Stromal cell of bone marrow (primary cell): ENCODE measurements at places on chromosomes 4 and X.

GRCh38 chrX:111338095-111338698 lies 67.9 kb upstream of the CAPN6 start:
- no peak for DNase-seq

GRCh38 chr4:71209161-71209560 lies 129.7 kb upstream of the SLC4A4 start:
- peak; percentile 45 for DNase-seq

DNA sequence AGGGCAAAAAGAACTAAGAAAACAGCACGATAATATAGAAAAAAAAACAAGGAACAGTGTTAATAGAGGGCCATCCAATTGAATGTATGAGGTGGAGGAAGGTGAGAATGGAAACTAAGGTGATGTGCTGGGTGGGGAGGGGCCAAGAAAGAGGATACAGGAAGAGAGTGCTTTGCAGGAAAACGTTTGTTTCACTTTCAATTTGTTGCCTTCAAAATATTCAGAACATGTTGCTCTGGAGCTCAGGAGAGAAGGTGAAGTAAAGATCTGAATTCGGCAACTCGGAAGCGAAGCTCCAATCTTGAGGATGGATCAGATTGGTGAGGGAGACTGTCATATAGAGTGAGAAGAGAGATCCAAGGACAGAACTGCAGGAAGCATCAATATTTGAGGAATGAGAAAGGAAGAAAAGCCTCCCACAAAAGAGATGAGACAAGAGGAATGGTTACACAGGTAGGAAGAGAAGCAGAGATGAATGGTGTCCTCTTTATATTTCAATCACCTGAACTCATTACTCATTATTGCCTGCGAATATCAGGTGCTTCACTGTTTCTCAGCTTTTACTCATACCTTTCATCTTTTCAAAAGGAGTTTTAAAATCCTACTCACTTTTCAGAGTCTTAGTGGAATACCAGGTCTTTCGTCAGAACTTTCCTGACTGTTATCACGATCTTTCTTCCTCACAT lies 14.7 kb upstream of the SEC24D start:
- no peak for DNase-seq

DNA sequence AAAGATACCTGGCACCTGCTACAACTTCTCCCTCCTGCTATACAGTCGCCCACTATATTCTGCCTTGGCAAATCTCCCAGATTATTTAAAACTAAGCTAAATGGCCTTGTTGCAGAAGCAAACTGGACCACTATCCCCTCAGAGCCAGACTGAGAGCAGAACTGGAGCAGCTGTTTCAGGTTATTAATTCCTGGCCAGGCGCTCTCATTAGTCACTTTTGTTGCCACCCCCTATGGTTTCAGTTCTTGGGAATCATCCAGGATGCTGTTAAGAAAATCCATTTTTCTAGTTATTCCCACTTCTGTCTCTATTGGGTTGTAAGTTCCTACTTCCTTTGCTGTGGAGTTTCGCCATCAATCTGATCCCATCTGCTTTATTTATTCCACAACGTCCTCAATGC lies 30.1 kb downstream of the ADGRA3 start:
- DNase-seq: peak; percentile 50

- no peak for DNase-seq
These were observed 1028.9 kb upstream of the INTU start for GRCh38 chr4:126603825-126604224.

DNA sequence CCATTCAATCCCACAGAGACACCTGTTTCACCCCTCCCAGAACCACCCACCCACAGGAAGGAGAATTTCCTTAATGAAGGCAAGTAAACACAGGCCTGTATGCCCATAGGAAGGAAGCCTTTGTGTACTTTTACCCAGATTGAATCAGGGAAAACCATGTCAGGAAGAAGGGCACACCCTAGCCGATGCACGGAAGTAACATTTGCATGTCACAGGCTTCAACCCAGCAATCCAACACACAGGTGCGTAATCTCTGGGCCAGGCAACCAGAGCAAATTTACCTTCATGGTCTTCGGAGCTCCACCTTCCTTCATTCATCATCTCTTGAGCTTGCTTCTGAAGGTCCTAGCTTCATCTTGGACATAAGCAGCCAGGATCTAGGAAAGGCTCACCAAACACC lies 206.3 kb downstream of the SHROOM3 start:
- no peak for DNase-seq

- no peak for DNase-seq
These were observed 99.7 kb downstream of the RASL11B start for GRCh38 chr4:52961666-52962412.

DNA sequence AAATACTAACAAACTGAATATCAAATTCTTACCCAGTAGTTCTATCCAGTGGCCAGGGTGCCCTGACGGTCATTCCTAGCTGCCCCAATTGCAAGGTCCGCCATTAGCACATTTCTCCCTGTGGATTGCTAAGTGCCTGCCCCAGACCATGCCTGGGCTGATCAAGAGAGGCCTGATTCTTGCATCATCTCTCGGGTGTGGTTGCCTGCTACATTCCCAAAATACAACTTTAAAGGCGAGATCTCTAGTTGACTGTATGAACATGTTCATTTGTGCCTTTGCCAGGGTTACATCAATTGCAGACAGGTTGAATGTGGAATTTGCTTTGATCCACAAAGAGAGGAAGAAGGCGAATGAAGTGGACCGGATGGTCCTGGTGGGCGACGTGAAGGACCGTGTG lies 28.0 kb downstream of the PRPS2 start:
- no peak for DNase-seq

DNA sequence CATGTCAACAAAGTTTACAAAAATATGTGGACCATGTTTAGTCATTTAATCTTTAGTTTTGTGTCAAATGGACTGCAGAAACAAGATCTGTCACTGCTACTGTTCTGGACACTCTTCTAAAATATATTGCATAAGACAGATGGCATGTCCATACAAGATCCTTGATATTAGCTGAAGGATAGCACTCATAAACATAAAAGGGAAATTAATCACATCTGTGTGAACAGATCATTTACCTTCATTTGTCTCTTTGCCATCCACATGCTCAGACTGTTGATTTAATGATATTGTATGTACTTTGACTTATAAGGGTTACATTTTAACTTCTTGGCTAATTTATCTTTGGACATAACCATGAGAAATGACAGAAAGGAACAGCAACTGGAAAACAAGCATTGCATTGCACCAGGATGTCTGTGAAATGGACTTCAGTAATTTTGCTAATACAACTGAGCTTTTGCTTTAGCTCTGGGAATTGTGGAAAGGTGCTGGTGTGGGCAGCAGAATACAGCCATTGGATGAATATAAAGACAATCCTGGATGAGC lies at the start of gene UGT2B7:
Gene UGT2B7, plus strand, starts transcription at position 364 of the 546 bp plus-strand sequence. Its CDS starts 47 bp downstream, at position 411.
- DNase-seq: no peak

- DNase-seq: peak; percentile 85
These were observed at the start of the genes GSTCD and INTS12 for GRCh38 chr4:105708181-105709080. TSS of gene GSTCD (plus strand) at chr4:105708784. CDS start at chr4:105717614, 8,830 bp downstream. TSS of gene INTS12 (minus strand) at chr4:105708689. CDS start at chr4:105700005, 8,684 bp downstream.

DNA sequence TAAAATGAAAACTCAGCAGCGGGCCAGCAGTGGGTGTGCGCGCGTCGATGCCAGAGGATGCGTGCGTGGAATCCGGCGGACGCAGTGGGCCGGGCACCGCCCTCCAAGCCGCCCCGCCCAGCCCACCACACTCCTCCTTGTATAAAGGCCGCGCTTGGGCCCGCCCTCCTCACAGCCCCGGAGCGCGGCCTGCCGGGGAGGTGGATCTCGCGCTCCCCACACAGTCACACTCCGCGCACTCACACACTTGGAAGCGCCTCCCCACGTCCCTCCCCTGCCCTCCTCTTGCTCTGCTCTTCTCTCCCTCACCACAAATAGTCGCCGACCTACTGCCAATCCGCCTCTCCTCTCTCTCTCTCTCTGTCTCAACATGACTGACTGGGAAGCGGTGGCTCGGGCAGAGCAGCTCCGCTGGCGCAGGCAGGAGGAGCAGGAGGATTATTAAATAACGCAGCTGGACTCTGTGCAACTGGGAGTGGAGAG lies at the start of gene CCSER1:
Gene CCSER1, plus strand, starts transcription at position 172 of the 483 bp plus-strand sequence.
- no peak for DNase-seq

- DNase-seq: no peak
These were observed 8.5 kb downstream of the OGT start for GRCh38 chrX:71541210-71542022.

DNA sequence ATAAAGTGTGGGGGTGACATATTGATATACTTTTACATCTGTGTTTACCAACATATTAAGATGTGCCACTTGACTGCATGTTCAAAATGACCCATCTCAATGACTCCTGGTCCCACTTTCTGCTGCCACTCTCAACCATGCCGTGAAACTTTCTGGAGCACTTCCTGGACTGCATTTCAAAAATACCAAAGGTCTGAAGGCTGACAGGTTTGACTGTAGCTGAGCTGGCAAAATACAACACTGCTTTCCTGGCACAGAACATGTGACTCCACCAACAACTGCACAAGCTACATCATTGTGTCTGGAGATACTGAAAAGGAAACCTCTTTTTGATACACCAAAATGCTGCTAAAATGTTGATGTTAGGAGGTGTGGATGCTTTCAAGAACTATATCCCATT lies 184.8 kb downstream of the UNC5C start:
- no peak for DNase-seq

DNA sequence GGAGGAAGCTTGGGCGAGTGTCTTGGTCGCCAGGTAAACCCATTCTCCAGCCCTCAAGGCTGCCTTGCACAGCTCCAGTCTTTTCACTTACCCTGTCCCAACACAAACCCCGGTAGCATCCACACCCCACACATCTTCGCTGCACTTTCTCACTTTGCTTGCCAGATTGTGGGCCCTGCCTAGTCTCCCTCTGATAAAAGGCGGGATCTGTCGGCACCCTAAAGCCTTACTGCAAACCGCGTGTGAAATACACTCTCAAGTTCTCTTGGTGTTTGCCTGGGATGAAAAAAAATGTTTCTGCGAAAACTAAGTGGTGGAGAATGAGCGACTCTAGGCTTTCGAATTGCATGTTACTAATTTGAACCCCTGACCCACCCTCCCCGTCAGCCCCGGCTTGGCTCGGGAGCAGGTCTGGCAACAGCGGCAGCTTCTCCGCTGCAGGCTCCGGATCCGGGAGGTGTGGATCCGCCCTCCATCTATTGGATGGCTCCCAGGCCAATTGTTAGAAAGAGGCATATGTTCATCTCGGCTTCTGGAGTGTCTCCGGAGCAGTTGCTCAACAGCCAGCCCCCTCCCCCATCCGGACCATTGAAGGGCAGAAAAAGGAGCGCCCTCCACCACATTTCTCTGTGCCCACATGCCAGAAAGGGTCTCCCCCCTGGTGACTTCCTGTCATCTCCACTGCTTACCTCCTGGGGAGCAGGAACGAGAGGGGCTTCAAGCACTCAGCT lies 3.0 kb upstream of the CITED1 start:
- peak; percentile 28 for DNase-seq

GRCh38 chrX:95974890-95975289 lies 709.8 kb upstream of the DIAPH2 start:
- DNase-seq: no peak

DNA sequence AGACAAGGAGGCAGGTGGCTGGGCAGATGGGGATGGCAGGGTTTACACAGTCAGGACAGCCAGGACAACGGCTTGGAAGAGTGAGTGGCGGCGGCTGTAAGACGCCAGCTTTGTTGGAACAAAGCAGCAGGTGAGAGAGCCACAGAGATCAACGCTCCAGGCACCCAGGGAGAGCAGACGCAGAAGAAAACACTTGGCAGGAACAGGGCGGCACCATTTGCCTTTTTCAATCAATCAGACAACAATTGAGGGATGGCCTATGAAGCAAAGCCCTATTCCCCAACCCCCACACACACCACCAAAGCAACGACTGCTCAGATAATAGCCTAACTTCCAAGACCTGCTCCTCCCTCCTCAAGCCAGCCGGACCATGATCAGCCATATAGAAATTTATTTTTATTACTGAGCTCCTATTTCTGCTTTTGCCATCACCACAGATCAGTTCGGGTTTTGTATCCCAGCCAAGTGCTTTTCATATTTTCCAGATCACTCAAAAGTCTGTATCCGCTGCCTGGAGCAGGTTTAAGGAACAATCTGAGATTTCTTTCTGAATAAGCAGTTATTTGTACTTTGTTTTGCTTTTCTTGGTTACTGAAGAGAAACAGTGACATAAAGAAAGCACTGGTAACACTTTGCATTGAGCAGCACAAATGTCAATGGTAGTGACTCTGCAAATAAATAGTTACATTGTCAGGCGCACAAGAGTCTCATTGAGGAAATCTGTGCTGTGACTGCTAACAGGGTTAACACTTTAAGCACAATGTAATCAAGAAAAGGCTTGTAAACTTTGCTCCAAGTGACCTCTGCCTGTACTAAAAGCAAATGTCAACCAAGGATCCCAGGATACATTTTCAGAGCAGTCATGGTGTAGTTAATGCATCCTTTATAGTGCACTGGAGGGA lies 81.8 kb upstream of the RBPJ start:
- peak; percentile 83 for DNase-seq

DNA sequence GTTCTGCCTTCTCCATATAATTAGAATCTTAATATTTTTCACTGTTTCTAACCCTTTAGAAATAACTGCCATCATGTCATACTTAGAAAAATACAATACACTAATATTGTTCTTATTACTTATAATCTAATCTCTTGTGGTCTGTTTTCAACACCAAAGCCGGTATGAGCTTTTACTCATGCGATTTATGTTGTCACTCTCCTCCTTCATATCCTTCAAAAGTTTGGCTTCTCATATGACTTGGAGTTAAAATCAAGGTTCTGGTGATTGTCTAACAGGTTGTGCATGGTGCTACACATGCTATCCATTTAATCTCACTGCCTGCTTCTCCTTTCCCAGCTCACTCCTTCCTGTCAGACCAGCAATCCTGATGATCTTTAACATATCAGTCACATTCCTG lies 1392.9 kb downstream of the ARAP2 start:
- DNase-seq: no peak

DNA sequence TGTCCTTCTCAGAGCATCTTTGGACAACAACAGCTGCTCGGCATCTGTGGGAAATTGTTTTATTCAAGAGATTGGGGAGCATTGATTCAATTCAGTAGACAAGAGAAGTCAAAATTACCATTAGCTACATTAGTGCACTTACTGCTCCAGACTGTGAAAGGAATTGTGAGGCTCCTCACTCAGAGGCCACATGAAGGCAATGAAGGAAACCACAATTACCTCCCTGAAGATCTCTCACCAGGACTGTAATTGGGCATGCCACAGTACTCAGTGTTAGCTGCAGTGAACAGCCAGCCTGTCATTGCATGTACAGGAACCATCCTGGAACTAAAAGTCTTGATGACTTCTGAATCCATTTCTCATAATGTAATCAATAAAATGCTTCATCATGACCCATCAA lies 144.8 kb downstream of the PPA2 start:
- no peak for DNase-seq

DNA sequence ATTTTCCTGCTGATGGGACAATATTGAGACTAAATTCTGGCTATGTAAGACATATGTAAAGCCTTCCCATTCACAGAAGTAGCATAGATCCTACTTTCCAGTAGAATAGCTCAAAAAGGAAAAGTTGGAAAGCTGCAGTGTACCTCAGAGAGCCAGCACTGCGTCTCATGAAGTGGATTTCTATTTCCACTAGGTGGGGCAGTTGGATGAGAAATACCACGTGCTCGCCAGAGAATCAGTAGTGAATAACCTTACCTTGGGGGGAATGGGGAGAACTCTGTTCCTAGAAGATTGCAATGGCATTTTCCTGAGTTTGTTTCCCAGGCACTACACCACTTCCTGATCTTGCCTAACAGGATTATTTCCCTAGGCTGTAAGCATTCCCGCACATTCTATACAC lies 907.1 kb downstream of the FSTL5 start:
- no peak for DNase-seq
